Kasumi-1 (cell line): ENCODE measurements at places on chromosomes 12 and 14.

GRCh38 chr12:122888232-122888752, 7.6 kb downstream of the VPS37B start:
- DNase-seq = peak; percentile 73

- no peak for DNase-seq
These were observed 56.6 kb downstream of the RNFT2 start for GRCh38 chr12:116794725-116795124.

GRCh38 chr14:101838476-101838875, 77.0 kb downstream of the PPP2R5C start:
- no peak for DNase-seq

GRCh38 chr12:39329018-39329417, 113.9 kb downstream of the KIF21A start:
- no peak for DNase-seq

DNA sequence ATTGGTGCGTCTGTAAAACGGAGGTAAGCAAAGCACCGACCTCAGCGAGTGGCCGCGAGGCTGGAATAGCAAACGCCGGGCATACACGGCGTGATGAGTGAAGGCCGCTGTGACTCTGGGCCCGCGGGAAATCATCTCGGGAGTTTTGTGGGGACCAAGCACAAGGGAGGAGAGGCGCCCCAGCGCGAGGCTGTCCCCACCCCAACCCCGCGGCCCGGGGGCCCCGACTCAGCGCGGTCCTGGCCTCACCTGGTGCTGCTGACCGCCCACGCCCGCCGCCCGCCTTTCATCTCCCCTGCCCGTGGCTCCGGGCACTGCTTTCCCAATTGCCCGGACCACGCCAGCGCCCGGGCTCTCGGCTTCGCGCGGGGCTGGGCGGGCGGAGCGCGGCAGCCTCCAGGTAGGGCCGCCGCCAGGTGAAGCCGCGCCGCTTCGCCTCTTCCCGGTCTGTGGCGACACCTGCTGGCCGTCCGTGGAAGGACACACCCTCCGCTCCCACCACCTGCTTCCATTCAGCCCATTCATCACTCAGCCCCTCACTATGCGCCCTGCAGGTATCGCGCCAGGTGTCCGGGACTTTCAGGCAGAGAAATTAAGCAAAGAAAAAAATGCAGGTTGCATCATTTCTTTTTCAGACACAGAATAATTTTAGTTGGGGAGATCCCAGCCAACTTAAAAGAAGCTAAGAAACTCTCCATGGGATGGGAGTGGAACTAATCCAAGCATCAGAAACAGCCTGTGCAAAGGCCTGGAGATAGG, 360.4 kb downstream of the MED13L start:
- peak; percentile 35 for DNase-seq

DNA sequence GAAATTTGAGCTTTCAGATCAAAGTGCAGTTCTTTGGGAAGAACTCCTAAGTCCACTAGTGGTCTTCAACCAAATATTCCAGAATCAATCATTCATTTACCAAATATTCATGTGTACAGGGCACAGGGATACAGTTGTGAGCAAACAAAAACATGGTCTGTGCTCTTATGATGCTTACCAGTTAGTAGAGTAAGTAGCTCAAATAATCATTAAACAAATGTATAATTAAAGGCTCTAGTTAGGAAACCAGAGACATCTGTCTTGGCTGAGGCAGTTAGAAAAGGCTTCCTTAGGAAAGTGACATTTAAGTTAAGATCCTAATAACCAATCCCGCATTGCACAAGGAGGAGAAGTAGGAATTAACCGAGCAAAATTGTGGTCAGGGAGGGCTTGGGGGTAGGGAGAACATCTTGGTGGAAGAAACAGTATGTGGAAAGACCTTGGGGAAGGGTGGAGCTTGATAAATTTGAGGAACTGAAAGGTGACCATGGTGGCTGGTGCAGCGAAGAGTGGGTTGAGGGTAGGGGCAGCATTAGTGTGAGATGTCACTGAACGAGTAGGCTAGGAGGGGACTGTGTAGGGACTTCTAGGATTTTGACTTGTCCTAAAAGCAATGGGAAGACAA, 40.0 kb downstream of the PEBP1 start:
- peak; percentile 52 for DNase-seq

GRCh38 chr12:11886339-11886738, 184.4 kb upstream of the BCL2L14 start:
- no peak for DNase-seq

DNA sequence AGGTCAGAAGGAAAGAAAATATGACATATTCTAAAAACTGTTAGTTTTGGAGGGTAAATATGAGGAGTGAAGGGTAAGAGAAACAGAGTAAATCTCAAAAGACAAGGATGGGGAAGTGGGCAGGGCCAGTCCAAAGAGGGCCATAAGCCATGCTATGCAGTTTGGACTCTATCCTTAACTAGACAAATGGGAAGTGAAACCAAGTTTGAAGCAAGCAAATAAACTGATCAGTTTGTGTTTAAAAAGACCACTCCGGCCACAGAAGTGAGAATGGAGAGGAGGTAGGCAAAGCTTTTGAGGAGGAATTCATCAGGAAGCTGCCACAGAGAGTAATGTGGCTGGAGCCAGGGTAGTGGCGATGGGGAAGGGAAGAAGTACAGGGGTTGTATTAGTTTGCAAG, 37.5 kb upstream of the DAAM1 start:
- DNase-seq = no peak

DNA sequence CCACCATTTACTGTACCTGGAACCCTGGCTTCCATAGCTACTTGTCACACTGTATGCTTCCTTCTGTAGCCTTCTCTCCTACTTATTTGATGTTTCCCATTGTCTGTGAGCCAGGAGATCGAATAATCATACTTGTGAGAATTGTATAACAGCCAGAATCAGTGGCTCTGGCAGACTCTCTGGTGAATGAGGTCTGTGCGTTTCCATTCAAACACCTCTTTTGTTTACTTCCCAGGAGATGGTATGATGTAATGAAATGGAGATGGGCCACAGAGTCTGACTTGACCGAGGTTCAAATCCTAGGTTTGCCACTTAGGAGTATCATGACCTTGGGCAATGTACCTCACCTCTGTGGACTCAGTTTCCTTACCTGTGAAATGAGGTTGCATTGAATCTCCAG, 35.7 kb upstream of the CLMN start:
- no peak for DNase-seq

GRCh38 chr14:61326847-61327246, 5.5 kb downstream of the PRKCH start:
- DNase-seq = peak; percentile 13

GRCh38 chr12:129911428-129912049, 7.7 kb upstream of the TMEM132D start:
- DNase-seq = peak; percentile 36

DNA sequence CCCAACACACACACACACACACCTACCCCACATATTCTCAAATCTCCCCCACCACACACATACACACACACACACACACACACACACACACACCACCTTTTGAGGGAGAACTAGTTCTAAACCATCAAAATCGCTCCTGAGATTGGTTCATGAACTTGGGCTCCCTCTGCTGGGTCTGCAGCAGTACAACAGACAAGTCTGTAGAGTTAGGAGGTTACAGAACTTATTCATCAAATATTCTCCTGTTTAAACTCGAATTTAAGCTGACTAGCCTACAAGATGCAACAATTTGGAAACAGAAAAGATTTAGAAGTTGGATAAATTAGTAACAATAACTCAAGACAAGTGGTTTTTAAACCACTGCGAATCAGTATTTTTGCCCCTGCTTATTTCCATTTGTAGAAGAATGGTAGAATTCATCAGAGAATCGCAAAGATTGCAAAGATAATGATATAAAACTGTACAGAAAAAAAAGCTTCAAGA, 136.4 kb upstream of the USP15 start:
- peak; percentile 83 for DNase-seq

DNA sequence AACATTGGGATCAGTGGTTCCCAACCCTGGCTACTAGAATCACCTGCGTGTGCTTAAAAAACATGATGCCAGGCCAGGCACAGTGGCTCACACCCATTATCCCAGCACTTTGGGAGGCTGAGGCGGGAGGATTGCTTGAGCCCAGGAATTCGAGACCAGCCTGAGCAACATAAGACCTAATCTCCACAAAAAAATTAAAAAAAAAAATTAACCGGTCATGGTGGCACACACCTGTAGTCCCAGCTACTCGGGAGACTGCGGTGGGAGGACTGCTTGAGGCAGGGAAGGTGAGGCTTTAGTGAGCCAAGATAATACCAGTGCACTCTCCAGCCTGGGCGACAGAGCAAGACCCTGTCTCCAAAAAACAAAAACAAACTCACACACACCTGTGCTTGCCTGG, 2.0 kb downstream of the KCTD10 start:
- DNase-seq = no peak

GRCh38 chr14:24132061-24132685, 1.7 kb downstream of the FITM1 start:
- no peak for DNase-seq

- no peak for DNase-seq
These were observed 7.8 kb downstream of the ARHGEF25 start for GRCh38 chr12:57618966-57619433.

GRCh38 chr12:10101648-10102220, 2.9 kb upstream of the CLEC1A start:
- no peak for DNase-seq

- DNase-seq = no peak
These were observed 61.3 kb downstream of the CCDC88C start for GRCh38 chr14:91356181-91356763.

- no peak for DNase-seq
These were observed 29.2 kb downstream of the GNS start for GRCh38 chr12:64729909-64730587.

GRCh38 chr12:51749206-51749985, 99.1 kb downstream of the FIGNL2 start:
- DNase-seq = no peak

DNA sequence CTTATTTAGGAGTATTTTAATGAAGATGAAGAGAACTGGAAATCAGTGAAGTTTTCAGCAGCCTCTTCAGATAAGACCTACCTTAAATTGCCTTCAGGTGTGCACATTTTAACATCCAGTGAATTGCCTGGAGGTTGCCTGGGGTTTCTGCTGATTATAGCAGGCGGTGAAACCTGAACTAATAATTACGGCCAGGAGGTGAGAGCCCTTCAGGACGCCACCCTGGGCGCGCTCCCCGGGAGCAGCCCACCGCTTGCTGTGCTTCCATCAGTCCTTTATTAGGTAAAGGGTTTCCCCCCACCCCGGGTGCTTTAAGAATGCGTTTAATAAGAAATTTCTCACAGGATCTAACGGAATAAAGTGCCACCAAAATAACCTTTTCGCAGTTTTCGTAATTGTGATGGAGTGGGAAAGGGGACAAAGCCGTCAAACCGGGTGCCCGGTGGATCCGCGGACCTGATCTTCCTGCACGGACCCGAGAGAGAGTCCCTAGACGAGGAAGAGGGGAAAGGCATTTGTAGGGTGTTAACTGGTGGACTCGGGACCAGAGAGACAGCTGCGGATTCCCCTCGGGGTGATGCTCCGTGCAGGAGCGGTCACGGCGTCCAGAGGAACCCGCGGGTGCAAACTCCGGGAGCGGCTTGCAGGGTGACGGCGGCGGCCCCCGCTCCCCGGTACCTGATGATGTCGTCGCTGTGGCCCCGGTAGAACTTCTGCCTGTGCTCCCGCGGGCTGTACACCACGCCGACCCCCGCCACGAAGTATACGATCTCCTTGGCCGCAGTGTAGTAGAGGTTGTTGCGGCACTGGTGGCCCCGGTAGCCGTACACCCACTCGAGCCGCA, 902 bp downstream of the EML5 start:
- no peak for DNase-seq

DNA sequence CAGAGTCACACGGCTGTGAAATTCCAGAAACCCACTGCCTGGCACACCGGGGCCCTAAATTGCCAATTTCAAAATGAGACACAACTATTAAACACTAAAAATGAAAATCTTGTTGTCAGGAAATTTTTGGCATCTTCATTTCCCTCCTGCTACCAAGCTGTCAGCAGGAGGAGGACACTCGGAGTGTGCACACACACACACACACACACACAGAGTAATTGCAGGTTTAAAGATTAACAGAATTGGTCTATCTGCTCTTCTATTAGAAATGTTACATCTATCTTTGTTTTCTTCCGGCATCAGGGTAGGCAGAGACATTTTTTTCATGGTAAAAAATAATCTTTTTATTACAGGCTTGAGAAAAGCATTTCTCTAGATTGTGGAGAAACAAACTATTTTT, 314.2 kb downstream of the EGLN3 start:
- DNase-seq = no peak

- no peak for DNase-seq
These were observed 2.0 kb downstream of the SIX1 start for GRCh38 chr14:60647081-60647836.

GRCh38 chr12:62738105-62738504, 196.8 kb downstream of the PPM1H start:
- DNase-seq = no peak

- DNase-seq = no peak
These were observed 9.4 kb downstream of the SPRYD3 start for GRCh38 chr12:53069621-53070410.

GRCh38 chr12:32603071-32603470, 76.0 kb upstream of the DNM1L start:
- no peak for DNase-seq

DNA sequence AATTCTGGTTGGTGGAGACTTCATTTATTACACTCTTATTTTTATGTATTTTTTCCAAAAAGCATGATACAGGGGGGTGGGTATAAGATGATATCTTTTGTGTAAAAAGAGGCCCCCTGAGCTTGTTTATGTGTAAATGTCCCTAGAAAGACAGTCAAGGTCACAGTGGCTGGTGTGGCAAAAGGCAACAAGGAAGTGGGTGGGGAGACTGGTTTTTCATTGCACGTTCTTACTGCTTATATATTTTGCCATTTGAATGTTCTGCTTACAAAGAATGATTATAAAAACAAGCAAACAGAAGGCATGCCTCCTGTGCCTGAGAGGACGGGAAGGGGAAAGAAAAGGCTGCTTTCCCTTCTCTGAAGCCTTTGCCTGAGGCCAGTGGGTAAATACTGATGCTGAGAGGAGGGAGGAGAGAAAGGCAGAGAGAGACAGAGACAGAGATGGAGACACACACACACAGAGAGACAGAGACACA, 24.1 kb upstream of the ADIPOR2 start:
- no peak for DNase-seq
